CD4-positive, alpha-beta memory T cell (primary cell): ENCODE measurements at places on chromosomes 7 and 10.

DNA sequence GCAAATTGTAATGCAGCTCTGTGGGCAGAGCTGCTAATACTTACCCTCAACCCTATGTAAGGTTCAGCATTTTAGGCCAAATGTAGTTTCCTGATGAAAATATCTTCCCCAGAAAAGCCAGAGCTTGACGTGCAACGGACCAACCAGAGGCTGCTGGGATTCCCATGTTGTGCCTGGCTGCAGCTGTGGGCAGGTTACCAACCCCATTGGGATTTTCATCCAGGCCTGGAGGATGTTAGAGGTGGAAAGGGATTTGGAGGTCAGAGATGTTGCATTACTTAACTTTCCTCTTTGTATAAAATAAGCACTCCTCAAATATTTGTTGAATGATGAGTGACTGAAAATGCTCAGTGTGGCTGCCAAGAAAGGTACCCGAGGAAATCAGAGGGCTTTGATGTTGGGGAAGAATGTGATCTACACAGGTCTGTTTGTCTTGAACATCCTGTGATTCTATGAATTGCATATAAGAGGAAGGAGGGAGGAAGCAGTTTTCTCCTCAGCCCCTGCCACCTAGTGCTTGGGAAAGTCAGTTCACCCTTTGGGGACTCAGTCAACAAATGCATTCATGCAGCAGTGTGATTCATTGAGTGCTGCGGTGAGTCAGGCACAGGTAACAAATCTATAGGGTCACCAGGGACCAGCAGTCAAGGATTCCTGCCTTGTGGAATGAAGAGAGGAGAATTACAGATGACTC lies 487.2 kb downstream of the RPS24 start:
- DNase-seq = no peak

GRCh38 chr7:32273297-32273696 lies 203.1 kb upstream of the PDE1C start:
- DNase-seq = no peak

DNA sequence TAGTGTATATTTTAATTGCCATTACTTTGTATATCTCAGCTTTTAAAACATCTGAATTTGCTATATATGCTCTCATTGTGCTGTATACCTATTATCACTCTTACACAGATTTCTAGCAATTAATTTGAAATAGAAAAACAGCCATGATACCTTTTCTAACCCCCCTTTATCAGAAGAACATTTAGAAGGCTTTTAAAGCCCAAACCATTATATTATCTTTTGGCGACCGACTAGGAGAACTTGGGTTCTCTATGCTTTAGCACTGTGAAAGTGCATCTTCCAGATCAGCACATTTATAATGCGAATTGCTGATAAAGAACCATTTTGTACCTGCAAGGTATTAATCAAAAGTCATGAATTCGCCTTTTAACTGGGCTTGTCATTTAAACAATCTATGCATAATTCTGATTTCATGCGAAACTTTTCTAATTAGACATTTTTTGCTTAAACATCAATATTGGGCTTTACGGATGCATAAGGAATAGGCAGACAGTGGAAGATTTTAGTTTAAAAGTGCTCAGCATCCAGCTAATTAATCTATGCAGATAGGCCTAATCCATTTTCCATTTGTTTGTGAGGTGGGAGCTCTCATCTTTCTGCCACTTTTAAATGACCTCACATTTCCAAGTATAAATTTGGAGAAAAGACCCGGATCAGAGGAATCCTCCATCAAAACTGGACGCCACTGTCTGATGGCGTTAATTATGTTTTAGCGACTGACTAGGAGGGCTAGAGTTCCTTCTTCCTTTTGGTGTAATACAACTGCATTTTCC lies 1.2 kb upstream of the MLLT10 start:
- no peak for DNase-seq

- DNase-seq = no peak
These were observed at the start of gene BICC1 for GRCh38 chr10:58512491-58513187. Gene BICC1, plus strand, starts transcription at chr10:58512872. Its CDS starts 272 bp downstream, at chr10:58513144.
